ELF-1 (cell line): ENCODE measurements at places on chromosomes 6 and 20.

DNA sequence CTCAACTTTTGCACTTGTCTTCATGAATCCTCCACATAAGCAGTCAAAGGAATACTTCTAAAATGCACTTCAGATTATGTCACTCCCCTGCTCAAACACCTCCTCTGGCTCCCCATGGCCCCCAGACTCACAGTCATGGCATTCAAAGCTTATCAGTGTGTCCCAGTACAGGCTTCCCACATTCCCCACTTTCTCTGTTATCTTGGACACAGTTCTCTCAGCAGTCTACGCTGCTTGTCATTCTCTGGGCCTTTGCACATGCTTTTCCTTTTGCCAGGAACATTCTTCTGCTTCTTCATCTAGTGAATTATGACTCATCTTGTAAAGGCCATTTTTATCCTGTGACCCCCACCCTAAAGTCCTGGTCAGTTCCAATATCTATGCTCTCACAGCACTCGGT lies 31.8 kb downstream of the SLC13A3 start:
- DNase-seq: no peak

GRCh38 chr20:15005300-15005986 lies 668.0 kb upstream of the FLRT3 start:
- no peak for DNase-seq

DNA sequence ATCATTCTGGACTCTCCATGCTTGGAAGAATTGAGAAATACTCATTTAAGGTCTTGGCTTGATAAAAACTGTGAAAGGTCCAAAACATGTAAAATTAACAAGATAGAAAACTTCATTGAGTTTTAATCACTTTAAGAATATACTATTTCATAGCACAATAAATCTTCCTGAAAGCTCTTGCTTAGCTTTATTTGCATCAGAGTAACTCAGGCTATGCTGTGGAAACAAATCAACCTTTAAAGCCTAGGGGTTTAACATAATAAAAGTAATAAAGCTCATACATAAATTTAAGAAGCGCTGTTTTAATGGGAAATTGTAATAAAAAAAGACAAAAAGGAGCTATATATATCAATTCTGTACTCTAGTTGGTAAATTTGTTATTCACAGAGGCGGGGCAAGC lies 77.2 kb upstream of the PTCHD4 start:
- DNase-seq: no peak

GRCh38 chr6:24464253-24465038 lies 24.9 kb downstream of the GPLD1 start:
- DNase-seq: no peak

DNA sequence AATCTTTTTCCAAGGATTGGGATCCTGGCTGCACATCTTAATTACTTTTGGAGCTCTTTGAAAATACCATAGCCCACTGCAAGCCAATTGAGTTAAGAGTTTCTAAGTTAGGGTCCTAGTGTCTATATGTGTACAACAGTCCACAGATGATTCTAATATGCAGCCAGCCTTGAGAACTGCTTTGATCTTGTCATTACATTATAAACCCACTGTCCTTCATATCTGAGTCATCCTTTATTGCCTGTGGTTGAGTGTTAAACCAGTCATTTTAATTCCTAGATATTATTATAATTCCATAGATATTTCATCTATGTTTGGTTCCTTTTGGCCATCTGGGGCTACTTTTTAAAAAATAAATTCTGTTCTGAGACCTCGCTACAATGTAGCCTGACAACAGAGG lies 24.1 kb downstream of the MCM8 start:
- no peak for DNase-seq
